ENCODE measurements at places on chromosomes 12 and 14.
A peak's percentile ranks its signal among the peaks of the same experiment; 100 is the strongest.

DNA sequence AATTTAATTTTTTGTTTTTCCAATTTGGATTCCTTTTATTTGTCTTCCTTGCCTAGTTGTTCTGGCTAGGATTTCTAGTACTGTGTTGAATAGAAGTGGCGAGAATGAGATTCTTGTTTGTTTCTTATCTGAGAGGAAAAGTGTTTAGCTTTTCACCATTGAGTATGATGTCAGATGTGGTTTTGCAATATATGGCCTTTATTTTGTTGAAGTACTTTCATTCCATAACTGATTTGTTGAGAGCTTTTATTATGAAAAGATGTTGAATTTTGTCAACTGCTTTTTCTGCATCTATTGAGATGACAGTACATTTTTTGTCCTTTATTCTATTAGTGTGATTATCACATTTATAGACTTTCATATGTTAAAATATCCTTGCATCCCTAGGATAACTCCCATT lies 462.0 kb downstream of the CCDC91 start:
- DNase-seq = no peak

DNA sequence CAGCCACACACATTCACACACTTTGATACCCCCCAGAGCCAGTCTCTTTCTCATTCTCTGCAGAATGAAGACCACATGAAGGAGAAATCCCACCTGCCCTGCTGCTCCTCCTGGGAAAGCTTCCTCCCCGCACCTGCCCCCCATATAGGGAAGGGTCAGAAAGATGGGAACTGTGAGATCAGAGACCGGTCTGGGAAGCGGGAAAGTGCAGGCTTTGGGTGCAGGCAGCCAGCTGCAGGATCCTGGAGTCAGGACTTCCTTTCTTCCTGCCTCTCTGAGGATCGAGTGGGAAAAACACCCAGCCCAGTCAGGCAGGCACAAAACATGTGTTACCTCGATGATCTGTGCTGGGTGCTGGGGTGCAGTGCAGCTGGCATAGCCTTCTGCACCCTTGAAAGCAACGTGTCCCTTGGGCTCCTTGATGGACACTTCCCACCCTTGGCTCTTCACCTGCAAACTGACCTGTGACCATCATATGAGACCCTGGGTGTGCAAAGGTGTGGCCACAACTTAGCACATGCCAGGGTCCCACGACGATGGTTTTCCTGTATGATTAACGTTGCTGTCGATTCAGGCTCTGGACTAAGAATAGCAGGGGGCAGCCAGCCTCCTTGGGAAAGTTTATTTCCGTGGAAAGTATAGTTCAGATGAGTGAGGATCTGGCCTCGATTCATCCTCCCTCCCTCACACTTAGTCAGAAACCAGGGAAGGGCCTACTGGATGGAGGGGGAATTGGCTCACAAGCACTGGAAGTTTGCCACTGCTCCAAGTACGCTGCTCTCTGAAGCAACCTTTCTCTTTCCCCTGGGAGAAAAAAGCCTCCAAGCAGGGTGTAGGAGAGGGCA lies 105.4 kb upstream of the MED13L start:
- DNase-seq = peak; percentile 76

DNA sequence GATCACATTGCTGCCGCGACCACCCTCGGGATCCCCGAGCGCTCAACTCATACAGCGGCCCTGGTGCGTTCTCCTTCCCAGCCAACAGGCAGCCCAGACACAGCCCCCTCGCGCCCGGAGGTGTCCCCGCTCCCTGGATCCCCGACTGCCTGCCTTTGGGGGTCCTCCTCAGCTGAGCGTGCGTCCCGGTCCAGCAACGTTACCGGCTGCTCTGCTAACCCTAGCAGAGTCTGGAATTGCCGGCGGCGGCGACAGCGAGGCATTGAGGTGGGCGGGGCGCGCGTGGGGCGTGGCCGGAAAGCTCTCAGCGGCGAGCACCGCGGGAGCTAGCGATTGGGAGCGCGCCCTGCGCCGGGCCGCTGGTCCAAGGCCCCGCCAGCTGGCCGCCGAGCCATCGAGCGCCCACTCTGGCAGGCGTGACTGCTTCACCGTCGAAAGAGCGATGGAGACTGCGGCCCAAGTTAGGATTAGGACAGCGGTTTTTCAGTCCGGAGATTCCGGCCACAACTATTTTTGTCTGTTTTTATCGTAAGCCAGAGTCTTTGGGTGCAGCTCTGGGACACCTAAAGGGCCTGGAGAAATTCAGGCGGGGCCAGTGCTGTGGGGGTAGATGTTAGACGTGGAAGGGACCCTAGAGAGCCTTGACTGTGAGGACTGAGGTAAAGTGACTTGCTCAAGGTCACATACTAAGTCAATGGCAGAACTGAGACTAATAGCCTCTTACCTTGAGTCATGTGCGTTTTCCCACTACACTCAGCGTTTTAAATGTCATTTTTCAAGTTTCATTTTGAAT lies at the start of gene HEATR5A:
HEATR5A (minus strand) TSS at position 232 of the 793 bp plus-strand sequence. CDS start 17,575 bp downstream, outside the sequence.
- DNase-seq = peak; percentile 78

GRCh38 chr12:6264402-6265037 lies 46.0 kb upstream of the PLEKHG6 start:
- DNase-seq = no peak

- DNase-seq = no peak
Measured at GRCh38 chr14:69615121-69615495, 3.7 kb downstream of the SUSD6 start.

DNA sequence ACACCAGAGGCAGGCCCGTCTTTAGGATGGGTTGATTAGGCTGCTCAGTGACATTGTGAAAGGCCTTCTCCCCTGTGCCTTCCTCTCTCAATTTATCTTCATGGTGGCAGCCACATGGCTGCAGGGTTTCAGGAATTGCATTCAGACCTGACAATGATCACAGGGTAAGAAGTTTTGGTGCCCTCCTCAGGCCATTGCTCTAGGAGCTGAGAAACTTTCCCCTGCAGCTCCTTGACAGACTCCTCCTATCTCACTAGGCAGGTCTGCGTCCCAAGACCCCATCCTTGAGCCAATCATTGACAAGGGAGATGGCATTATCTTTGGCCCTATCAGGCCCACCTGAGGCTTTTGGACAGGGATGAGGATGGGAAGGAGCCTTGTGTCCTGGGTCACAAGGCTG lies 57.4 kb upstream of the ANO4 start:
- DNase-seq = peak; percentile 6

GRCh38 chr12:5317556-5317955 lies 114.4 kb upstream of the NTF3 start:
- DNase-seq = no peak

DNA sequence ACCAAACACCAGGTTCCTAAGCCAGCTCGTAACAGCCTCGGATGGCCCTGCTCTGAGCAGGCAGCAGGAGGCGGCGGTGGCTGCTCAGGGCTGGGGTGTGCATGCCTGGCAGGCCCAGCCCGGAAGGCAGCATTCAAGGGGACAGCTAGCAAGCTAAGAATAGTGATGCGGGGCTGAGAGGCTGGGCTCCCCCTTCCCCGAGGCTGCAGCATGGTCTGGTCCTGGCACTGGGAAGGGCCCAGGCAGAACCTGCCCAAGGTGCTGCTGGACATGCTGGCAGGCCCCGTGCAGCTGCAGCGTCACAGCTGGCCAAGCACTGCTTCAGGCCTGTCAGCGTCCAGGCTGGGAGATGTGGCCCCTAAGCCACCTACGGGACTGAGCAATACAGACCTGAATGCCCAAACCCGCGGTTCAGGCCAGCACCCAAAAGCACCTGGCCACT lies 26.4 kb upstream of the NUDT14 start:
- no peak for DNase-seq

GRCh38 chr12:54417712-54418440 lies 1.2 kb downstream of the ITGA5 start:
- no peak for DNase-seq

GRCh38 chr14:80269353-80269925 lies 58.1 kb upstream of the DIO2 start:
- DNase-seq = no peak

DNA sequence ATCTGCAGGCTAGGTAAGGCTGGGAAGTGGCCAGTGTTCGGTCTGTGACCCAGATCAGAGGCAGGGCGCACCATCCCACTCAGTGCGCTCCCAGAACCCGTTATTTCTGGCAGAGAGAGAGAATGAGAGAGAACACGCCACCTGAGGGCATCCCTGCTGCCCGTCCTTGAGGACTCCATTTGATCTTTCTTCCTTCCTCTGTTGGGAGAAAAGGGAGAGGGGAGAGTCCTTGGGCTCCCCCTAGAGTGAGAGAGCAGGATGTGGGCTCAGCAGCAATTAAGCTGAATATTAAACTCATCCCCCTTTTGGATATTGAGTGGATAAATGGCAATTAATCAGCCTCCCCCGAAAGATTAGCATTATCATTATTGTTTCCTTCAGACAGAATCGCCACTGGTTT lies 70.6 kb downstream of the IFT43 start:
- peak; percentile 20 for DNase-seq

DNA sequence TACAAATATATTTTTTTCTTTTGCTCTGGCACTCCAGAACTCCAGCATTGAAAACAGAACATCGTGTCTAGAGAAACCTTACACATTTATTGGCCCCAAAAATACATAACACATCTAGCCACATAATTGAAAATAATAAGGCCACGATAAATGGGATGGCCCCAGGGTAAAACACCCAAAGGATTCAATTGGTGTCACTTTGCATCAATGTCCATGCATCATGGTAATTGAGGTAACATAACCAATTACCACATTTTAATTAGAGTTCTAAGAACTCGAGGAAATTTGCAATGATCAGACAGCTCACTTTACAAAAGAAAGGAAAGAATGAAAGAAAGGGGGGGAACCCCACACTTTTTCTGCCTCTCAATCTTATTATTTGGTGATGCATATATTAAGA lies 151.8 kb upstream of the NPAS3 start:
- no peak for DNase-seq

GRCh38 chr12:21323736-21324135 lies 11.0 kb downstream of the SLCO1A2 start:
- no peak for DNase-seq
